ENCODE measurements at places on chromosomes 1 and 21.

- DNase-seq = no peak
Measured at GRCh38 chr1:86195281-86195680, 38.7 kb upstream of the COL24A1 start.

GRCh38 chr1:44835738-44836675 is 7.0 kb downstream of the PTCH2 start:
- peak; percentile 92 for DNase-seq

DNA sequence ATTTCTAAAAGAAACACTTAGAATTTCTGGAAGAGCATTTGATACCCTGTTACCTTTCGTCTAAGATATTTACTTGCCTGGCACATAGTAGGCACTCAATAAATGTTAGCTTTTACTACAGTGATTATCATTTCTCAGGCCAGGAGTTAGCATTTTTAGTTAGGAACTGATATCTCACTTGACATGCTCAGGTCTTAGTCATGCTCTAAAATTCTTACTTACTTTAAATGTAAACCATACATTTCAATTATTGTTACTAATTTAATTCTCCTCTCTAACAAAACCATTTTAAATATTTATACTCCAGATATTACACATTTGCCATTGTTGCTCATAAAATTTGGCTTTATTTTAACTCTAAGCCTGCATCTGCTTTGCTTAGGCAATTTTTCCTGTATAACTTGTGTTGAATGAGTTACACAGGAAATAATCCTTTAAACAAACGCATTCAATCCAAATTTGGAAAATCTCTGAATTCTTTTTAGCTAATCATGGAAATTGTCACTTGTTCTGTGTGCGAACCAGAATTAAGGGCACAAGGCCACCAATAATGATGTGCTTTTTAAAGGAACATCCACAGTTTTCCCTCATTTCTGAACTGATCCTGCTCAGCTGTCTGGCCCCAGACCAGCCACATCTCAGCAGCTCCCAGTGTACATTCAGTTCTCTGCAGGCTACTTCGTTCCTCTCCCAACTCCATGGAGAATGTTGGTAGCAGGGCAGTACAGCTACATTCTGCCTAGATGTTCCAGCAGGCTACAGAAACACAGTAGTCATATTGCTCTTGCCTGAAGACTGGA is 15.6 kb downstream of the NIBAN1 start:
- no peak for DNase-seq

DNA sequence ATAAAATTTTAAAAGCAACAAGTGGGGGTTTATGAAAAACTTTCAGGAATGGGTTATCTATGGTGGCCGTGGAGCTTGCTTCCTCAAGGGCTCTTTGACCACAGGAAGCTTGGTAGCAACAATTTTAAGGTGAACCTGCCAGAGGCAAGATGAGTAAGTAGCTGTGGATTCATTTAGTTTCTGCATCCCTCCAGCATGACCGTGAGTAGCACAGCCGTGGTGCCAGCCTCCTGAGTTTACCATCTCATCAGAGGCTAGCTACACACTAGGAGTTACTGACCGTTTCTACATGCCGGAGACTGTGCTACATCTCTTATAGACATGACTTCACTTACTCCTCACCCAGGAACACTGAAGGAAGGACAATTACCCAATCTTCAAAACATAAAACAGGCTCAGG is 30.1 kb upstream of the PLEKHG5 start:
- DNase-seq = no peak

DNA sequence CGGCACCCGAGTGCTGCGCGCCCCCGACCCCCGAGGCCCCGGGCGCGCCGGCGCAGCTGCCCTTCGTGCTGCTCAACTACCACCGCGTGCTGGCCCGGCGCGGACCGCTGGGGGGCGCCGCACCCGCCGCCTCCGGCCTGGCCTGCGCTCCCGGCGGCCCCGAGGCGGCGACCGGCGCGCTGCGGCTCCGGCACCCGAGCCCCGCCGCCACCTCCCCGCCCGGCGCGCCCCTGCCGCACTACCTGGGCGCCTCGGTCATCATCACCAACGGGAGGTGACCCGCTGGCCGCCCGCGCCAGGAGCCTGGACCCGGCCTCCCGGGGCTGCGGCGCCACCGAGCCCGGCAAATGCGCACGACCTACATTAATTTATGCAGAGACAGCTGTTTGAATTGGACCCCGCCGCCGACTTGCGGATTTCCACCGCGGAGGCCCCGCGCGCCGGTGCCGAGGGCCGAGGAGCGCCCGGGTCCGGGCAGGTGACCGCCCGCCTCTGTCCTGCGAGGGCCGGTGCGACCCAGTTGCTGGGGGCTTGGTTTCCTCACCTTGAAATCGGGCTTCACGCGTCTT is 49.0 kb downstream of the SIM2 start:
- peak; percentile 66 for DNase-seq

- DNase-seq = no peak
Measured at GRCh38 chr1:81327743-81328142, 473.0 kb upstream of the ADGRL2 start.

GRCh38 chr1:208997726-208998312 is 585.7 kb upstream of the CAMK1G start:
- no peak for DNase-seq

DNA sequence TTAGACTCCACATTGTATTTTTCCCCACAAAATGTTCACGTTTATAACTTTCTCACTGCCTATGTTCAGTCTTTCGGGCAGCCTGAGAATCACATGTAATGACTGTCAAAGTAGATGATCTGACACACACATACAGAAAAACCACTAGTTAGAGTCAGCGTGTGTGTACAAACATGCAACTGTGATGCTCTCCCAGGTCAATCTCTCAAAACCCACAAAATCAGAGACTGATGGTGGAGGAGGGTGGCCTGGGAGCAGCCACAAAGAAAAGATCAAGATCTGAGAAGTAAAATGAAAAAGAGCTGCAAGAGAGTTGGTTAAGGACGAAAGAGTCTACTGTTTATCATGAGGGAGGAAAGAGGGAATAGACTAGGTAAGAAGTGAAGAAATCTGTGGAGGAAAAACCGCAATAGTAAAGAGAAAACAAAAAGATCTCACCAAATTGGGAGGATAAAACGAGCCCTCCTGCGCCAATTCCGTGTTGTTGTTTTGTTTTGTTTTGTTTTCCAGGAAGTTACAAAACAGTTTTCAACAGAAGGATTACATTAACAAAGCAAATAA is 2.3 kb downstream of the EGLN1 start:
- DNase-seq = no peak

- DNase-seq = no peak
Measured at GRCh38 chr1:109356915-109357314, 40.8 kb downstream of the SORT1 start.

GRCh38 chr1:185663332-185663731 is 70.9 kb upstream of the HMCN1 start:
- DNase-seq = no peak

- no peak for DNase-seq
Measured at GRCh38 chr1:183039985-183040447, 16.8 kb downstream of the LAMC1 start.

DNA sequence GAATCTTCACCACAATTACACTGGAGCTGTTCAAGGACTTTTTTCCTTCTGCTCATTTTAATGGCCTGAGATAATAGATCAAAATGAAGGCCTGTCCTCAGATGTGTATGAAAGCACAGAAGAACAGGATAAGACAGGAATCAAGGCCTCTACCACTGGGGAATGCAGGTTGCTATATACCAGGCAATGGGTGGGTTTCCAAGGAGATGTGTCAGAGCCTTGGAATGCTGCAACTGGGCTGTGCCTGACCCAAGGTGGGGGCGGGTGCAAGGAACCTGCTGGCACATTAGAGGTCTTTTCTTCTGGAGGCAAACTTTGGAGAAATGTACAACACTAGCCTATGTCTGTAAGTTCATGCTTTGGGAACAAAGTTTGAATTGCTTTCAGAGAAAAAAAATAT is 21.7 kb upstream of the LAMC2 start:
- no peak for DNase-seq

- no peak for DNase-seq
Measured at GRCh38 chr1:119975006-119975405, 78.7 kb upstream of the ADAM30 start.

DNA sequence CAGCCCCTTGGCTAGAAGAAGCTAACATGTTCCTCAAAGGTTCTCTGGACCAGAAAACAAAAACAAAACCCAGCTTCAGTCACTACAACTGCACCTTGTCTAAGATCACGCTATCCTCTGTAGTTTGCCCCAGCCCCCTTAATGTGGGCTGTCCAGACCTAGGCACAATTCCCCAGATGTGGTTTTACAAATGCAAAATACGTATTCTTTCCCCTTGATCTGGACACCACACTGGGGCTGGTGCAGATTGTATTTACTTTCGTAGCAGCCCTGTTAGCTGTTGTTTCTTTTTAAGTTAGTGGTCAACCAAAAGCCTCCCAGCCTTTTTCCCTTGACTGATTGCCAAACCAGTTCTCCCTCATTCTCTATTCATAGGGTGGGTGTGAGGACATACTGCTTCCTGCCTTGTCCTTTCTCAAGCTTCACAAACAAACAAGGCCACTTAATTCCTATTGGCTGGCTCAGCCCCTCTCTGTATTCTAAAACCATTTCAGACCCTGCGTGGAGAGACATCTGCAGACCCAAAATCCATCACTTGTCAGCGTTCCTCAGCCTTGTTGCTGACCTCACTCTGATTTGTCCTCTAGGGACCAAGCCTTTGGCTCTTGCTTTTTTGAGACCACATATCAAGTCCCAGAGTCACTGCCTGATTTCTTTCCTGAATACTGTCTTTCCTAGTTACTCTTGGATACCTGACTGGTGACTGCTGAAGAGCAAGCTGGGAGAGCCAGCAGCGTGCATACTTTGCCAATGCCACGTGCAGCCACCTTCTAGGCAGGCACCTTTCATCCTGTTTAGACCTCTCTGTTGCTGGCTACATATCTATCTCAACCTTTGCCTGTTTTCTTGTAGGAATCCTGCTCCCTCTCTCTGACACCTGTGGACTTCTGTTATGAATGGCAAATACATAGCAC is 96.4 kb upstream of the RAB3GAP2 start:
- DNase-seq = no peak

DNA sequence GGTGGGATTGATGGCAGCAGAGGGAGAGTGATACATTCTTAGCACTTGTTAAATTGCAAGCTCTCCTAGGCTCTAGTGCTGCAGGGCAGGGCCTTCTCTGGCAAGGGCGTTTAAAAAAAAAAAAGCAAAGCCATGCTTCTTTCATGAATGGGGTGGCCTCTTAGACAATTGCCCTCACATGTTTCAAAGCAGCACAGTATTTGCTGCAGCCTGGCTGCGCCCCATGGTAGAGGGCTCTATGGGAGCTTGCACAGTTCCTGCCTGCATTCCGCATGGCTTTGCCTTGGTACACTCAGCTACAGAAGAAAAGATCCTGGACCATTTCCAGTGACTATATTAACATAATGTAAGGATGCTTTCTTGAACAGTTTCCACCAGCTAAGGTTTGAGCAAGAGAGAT is 267.2 kb downstream of the ZNF648 start:
- no peak for DNase-seq

DNA sequence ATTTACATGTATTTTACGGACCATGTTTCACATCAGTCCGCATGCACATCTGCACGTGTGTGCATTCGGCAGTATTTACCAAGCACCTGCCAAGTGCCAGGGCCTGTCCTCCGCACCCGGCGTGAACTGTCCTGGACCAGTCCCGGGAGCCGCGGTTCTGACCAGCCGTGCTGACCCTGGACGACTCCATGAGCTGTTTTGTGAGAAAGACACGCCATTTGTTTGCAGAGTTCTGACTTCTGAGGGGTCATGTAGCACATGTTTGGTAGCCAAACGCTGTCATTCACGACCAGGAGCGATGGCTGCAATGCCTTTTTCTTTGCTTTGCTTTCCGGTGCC is 3.3 kb upstream of the OLIG2 start:
- no peak for DNase-seq

GRCh38 chr1:205561501-205562203 is 57.2 kb downstream of the CDK18 start:
- DNase-seq = no peak

- peak; percentile 22 for DNase-seq
Measured at GRCh38 chr1:56578963-56579875, at the start of gene PLPP3. Gene PLPP3, minus strand, starts transcription at chr1:56579563. Its CDS starts 547 bp downstream, at chr1:56579016.

DNA sequence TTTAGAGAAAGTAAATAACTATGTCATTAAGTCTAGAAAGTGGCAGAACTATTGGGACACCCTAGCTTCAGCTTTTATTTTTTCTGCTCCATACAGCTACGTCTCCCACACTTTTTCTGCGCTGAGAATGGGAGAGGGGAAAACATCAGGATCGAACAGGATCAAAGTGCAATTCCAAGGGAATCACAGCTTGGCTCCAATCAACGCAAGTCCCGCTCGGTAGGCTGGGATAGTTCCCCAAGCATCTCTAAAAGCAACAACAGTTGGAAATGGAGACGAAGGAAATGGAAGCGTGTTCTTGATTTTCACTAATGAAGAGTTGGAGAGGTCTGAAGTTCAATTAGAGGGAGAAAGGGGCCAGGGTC is 536 bp downstream of the HMGCL start:
- no peak for DNase-seq

DNA sequence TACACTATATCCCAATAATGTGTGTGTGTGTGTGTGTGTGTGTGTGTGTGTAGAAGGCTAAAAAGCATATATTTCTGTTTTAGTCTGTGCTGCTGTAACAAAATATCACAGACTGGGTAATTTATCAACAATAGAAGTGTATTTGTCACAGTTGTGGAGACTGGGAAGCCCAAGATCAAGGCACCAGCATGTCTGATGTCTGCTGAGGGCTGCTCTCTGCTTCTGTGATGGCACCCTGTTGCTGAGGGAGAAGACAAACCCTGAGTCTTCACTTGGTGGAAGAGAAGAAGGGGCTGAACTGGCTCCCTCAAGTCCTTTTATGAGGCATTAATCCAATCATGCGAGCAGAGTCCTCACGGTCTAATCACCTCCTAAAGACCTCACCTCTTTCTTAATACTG is 23.0 kb upstream of the RAB4A start:
- no peak for DNase-seq

DNA sequence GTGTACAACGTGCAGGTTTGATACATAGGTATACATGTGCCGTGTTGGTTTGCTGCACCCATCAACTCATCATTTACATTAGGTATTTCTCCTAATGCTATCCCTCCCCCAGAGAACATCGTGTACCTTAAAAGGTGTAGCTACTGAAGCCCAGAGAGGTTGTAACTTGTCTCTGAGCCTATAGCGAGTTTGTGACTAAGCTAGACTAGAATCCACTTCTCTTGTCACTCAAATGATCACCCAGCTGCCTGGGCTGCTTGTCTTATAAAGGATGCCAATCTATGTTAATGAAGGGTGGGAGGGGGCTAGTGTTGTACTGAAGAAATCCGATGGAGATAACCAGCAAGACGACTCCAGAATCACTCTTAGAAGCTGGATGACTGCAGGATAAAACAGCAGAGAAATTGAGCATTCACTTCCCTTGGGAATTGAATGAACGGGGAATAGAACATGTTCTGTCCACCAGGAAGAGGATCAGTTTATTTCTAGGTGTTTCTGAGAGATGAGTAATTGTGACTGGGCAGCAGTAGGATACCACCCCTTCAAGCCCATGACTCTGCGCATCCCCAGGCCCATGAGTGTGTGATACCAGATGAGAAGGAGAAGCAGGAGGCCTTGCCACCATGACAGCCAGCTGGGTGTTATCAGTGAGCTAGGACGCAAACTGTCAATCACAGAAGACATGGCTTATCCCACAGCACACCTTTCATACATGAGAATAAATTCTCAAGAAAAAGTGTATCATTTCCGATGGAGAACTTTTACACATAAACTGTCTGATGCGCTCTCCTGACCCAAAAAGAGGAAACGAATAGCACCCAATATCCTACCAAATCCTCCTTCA is 390.4 kb downstream of the NTNG1 start:
- no peak for DNase-seq
